ENCODE measurements at places on chromosomes 1 and 21.

DNA sequence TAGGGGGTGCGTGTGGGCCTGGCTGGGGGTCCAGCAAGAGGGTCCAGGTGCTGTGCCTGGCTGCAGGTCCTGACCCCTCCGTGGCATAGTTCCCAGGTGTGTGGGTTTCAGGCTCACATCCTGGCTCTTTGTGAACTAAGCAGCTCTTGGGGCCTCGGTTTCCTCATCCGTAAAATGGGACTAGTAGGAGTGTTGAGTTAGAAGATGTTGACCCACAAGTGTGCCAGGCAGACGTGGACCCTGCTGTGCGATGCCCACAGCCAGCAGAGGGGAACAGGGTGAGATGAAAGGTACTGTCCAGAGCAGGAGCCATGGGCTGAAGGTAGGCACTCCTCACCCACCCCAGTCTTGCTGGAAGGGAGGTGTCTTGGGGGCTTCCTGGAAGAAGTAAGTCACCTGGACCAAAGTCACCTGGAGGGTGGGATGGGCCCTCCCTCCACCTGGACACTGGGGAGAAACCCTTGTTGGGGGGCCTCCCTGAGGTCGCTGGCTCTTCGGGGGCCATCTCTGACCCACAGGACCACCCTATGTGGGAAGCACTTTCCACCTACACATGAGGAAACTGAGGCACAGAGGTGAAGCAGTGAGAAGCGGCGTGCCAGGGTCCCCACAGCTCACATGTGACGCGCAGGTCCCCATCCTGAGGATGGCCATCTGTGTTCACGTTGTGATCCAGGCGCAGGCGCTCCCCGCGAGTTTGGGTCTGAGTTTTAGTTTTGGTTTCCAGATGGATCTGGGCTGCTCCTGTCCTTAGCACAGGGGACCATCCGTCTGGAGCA lies 1.4 kb downstream of the ARHGEF16 start:
- DNase-seq: no peak

GRCh38 chr1:229716704-229717103 lies 90.7 kb downstream of the URB2 start:
- DNase-seq: no peak

GRCh38 chr1:41573785-41574713 lies 89.6 kb upstream of the EDN2 start:
- DNase-seq: peak; percentile 65

DNA sequence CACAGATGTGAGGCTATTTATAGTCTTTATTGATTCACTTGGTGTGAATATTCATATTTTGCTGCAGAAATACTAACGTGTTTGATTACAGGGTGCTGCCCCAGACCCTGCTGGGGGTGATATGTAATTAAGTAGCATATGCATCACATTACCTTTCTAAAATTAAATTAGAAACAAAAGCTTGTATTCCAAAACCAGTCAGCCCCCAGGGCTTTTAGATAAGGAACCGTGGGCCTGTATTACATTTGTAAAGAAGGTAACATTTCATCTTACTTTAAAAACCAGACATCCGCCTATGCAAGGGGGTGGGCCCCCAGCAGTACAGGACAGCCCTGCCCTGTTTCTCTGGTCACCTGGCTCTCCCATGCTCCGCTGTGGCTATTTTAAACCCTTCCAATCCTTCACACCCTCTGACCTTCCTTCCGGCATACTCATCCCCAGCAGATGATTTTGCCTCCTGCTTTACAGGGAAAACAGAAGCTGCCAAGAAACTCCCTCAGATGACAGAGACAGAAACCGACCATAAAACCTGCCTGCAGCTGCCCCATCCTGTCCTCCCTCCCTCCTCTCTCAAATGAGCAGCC lies 22.0 kb upstream of the KCNC4 start:
- no peak for DNase-seq

DNA sequence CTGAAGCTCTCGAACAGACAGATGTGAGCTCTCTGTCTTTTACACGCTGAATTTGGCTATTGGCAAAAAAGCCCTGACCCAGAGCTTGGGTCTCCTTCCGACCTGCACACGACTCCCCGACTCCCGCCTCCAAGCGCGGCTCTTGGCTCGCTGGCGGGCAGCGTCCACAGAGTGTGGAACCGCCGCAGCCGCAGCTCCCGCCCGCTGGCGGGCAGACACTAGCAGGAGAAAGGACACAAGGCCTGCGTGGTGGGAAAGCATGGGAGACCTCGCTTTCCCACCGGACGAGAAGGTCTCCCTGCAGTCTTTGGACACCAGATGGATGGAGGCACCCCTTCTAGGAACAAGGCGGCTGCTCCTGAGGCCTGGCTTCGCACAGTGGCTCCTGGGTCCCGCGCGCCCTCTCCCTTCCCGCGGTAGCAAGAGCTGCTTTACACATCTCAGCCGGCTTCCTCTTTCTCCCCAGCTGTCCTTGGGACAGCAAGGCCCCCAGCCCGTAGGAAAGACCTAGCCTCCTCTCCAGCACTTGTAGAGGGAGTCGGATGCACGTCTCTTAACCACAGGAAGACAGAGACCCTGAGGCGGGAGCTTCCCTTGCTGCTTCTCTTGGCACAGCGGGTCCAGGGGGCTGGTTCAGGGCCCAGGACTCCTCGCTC lies 92.1 kb downstream of the PRKAB2 start:
- no peak for DNase-seq

- DNase-seq: no peak
These were observed 7.6 kb upstream of the HJV start for GRCh38 chr1:146029117-146029516.

GRCh38 chr1:158506369-158506987 lies 34.5 kb downstream of the OR10R2 start:
- DNase-seq: peak; percentile 48

GRCh38 chr1:61450454-61450853 lies 274.5 kb downstream of the TM2D1 start:
- DNase-seq: no peak

DNA sequence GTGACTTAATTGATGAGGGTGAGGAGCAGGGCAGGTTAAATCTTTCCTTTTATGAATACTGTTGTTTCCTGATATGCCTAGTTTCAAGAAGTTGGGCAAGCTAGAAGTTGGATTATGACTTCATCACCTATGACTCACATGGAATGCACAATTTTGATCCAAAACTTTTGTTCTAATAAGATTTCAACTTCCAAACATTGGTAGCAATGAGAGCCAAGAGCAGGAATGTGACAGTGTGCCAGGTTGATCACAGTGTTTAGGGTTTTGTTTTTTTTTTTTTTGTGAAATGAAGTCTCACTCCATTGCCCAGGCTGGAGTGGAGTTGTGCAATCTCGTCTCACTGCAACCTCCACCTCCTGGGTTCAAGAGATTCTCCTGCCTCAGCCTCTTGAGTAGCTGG lies 349.4 kb downstream of the DUSP10 start:
- no peak for DNase-seq

GRCh38 chr1:10057343-10057742 lies 24.6 kb downstream of the UBE4B start:
- DNase-seq: no peak

GRCh38 chr21:28781602-28782276 lies 210.9 kb downstream of the LTN1 start:
- DNase-seq: no peak

DNA sequence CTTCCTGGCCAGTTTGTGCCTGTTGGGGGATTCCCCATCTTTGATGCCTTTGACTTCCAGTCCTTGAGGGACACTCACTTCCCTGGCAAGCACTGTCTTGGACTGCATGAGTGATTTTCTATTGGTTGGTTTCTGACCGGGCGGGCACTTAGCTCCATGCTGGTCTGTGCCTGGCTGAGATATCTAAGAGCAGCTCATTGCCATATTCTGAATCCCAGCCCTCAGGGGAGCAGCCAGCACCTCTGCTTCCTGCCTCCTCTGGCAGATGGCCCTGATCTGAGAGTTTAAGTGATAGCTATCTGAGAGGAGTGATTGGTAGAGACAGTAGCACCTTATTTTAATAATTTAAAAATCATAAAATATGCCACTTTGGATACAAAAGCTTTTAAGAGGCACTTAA lies 52.5 kb downstream of the DISC1 start:
- no peak for DNase-seq
